Astrocyte of the spinal cord (primary cell): ENCODE measurements at places on chromosomes 11 and 22.

DNA sequence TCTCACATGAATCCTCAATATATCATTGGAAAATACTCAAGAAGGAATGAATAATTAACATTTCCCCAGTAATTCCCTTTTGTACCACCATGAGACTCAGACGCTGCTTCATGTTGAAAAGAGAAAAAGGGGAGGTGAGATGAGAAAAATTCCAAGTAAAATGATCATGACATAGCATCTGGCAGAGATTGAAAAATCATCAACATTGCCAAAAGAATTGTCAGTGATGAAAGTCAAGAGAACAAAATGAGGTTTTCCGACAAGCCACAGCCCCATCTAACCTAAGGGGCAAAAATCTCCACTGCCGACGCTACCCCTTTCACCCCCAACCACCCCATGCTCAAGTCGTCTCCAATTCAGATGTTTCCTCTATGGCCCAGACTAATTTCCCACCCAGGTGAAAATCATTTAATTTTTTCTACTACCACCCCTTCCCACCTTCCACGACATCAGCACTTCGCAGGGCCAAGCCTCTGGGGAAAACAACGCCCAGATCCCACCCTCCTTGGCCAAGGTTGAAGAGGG is 1.2 kb downstream of the RAB6A start:
- peak; percentile 45 for DNase-seq

DNA sequence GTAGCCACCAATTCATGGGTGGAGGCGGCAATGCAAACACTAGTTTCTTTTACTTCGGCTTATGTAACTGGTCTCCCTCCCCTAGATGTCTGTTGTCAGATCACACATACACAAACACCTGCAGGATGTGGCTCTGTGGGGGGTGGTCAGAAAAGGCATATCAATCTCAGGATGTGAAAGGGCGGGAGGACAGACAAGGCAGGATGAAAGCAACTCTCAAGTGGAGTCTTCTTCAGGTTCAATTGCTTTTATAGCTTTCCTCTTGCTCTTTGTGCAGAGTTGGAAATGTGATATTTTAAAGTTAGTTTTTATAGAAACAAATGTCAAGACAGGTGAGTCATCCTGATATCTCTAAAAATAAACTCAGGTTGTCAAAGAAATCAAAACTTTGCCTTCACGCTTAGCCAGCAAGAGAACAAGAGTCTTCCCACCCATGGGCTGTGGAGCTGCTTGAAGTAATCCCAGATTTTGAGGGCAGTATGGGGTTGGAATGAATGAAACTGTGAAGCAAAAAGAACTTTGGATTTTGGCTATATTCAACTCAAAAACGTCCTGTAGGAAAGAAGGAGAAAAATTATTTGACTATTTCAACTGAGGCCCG is 423.4 kb downstream of the GUCY1A2 start:
- no peak for DNase-seq

GRCh38 chr11:110475671-110476070 is 45.9 kb downstream of the FDX1 start:
- DNase-seq, result no peak

DNA sequence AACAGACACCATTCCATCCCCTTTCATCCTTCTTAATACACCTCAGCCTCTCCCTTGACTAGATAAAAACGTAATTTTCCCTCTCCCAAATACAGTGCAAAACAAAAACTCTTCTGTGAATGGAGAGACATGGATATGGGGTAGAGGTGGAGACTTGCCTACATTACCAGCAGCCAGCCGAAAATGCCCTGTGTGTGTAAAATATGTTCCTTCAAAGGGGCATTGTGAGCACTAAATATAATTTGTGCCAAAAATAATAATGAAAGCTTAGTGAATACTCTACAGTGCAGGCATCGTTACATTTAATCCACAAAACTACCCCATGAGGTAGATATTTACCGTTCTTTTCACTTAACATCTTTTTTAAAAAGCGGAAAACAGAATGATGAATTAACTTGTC is 1.0 kb upstream of the TRIM44 start:
- DNase-seq, result no peak

DNA sequence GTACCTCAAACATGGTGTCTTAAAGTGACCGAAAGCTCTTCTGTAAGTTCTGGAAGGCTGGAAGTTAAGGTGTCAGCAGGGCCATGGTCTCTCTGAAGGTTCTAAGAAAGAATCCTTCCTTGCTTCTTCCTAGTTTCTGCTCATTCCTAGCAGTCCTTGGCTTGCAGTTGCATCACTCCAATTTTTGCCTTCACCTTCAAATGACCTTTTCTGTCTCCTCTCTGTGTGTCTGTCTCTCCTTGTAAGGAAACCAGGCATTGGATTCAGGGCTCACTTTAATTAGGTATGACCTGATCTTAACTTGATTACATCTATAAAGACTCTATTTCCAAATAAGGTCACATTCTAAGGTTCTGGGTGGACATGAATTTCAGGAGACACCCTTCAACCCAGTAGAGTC is 8.7 kb downstream of the AASDHPPT start:
- no peak for DNase-seq

DNA sequence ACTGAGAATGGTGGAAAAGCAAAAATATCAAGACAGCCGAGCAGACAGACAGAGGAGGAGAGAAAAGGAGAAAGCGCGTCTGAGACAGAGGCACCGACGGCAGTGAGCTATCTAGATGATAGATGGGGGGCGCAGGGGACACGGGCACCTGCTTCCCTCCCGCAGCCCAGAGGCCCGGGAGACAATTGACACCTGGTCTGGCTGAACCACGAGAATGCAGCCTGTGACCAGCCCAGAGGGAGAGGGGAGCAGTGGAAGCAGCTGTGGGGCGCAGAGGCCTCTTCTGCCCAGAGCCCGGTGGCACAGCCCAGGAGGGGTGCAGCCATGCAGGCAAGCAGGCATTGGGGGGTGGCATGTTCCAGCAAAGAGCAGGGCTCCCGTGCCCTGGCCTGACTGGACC is 48.2 kb downstream of the ELFN2 start:
- no peak for DNase-seq

- no peak for DNase-seq
Measured at GRCh38 chr11:5556596-5557188, 8.4 kb upstream of the OR52H1 start.

DNA sequence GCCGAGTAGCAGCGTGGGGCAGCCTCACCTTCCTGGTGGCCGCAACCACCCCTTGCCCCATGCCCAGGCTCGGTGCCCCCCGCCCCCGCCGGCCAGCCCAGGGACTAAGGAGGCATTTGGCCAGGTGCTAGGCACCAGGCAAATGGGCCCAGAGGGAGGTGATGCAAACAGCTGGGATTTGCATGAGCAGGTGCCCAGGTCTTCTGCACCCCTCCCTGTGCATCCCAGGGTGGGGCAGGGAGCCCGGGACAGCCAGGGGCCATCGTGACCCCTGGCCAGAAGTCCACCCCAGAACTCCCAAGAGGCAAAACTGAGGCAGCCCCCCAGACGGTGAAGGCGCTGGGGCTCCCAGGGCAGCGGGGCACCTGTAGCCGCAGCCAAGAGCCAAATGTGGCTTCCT is 18.1 kb downstream of the TRPM5 start:
- no peak for DNase-seq

GRCh38 chr11:118623269-118623655 is 15.8 kb downstream of the PHLDB1 start:
- DNase-seq, result peak; percentile 28

GRCh38 chr11:114977651-114978050 is 299.3 kb downstream of the NXPE2 start:
- no peak for DNase-seq

- no peak for DNase-seq
Measured at GRCh38 chr11:61505640-61506155, 2.9 kb upstream of the LRRC10B start.

- DNase-seq, result no peak
Measured at GRCh38 chr11:6240781-6241180, 1.9 kb downstream of the CNGA4 start.

DNA sequence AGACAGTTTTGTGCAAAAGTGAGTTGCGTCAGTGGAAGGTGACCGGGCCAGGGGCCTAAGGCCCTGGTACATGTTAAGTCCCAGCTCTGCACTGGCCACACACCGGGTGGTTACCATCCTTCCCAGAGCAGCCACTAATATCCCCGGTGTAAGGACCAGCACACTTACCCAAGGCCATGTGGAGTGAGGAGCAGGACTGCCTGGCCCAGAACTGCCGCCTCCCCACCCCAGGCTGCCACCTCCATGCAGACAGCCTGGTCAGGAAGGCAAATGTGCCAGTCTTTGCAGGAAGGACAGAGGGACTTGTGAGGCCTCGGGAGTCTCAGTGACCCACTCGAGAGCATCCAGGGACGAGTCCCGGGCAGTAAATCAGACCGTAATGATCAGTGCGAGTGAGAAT is 102.9 kb downstream of the MORC2 start:
- DNase-seq, result no peak

GRCh38 chr11:108199446-108200321 is 22.8 kb downstream of the NPAT start:
- peak; percentile 56 for DNase-seq

- no peak for DNase-seq
Measured at GRCh38 chr22:43838571-43839307, 23.6 kb downstream of the SULT4A1 start.

DNA sequence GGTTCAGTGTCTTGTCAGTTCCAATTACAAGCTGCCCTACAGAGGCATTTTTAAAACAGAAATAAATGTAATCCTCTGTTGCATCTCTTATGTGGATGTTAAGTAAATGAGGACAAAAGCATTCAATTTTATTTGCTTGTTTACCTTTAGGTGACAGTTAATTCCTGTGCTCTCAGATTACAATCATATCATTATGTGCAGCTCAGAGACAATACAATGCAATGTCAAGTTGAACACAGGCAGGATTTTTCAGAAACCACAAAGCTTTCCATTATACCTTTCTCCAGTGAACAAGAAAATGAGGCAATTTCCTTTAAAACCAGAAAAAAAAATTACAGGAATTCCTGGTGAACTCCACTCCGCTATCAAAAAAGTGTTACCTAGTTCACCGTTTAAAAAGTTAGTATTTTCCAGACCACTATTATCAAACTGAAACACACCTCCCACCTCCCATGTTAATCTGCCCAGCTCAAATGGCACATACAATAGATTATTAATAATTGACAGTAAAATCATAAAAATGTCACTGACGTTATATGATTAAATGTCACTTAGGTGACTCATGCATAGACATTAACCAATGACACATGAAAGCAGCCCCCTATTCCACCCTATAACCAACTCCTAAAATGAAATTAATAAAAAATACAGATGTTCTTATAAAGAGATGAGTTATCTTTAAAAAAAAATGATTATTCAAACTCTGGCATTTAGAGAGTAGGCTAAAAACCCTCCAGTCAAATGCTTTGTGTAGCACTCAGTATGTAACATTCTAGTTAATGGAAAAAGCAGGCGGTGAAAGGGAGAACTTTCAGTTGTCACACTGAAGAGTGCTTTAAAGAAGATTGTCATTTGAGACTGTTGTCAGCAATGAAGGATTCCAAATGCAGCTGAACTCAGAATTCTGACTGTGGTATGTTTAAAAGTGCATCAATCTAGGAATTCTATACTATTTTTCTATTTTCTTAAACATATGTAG is 98.6 kb downstream of the MUC15 start:
- no peak for DNase-seq

GRCh38 chr11:47464483-47464882 is 15.5 kb upstream of the RAPSN start:
- DNase-seq, result peak; percentile 82

- DNase-seq, result no peak
Measured at GRCh38 chr11:7516475-7516874, 2.7 kb downstream of the PPFIBP2 start.

GRCh38 chr11:9681583-9682372 is 17.9 kb downstream of the SWAP70 start:
- DNase-seq, result no peak

DNA sequence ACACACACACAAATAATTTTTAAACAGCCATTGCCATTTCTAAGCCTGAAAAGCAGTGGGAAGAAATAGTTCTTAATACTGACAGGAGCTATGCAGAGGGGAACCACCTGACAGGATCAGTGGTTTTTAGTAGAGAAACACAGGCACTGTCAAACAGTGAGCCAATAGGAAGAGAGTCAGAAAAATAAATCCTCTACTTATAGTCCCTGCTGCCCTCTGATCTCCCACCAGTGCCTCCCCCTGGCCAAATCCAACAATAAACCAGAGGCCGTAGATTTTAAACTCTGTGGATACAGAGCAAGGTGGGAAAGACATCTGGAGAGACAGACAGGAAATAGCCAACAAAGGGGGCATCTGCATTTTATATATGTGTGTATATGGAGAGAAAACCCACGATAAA is 7.9 kb upstream of the OR56B4 start:
- no peak for DNase-seq

- DNase-seq, result no peak
Measured at GRCh38 chr11:67438158-67438902, 848 bp upstream of the PTPRCAP start.

- no peak for DNase-seq
Measured at GRCh38 chr22:43572710-43573109, 160.9 kb downstream of the MPPED1 start.

- no peak for DNase-seq
Measured at GRCh38 chr11:69554849-69555248, 73.4 kb downstream of the LINC01488 start.

DNA sequence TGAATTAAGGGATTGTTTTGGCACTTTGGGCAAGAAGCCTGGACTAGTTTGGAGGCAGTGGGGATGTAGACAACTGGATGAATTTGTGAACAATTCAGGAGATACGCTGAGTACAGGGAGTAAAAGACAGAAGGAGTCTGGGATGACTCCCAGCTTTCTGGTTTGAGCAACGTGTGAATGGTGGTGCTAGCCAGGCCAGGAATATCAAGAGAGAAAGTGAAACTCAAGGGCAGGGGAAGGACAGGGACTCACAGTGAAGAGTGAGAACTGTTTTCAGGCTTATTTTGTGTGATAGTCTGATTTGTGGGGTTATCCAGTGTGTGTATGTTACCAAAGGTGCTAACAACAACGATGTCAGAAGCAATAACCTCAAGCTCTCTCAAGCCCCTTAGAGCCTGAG is 15.9 kb downstream of the CHRM1 start:
- DNase-seq, result no peak

- peak; percentile 20 for DNase-seq
Measured at GRCh38 chr11:61820174-61820573, 3.4 kb upstream of the FADS1 start.

DNA sequence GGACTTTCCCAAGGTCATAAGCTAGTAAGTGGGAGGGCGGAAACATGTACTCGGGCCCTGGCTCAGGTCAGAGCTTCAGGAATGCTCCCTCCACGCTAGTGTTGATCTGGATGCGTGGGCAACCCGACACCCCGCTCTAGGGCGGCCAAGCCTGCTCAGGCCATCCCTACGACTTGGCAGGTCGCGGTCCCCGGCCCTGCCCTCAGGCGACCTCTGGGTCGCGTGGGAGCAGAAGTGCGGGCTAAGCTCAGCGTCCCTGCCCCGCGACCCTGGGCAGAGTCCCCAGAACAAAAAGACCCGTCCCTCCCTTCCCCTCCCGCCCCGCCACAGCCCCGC is 781 bp upstream of the TEF start:
- peak; percentile 73 for DNase-seq

GRCh38 chr11:74636630-74637184 is 44.3 kb downstream of the POLD3 start:
- DNase-seq, result peak; percentile 82

GRCh38 chr22:20034143-20034542 is 13.2 kb downstream of the TANGO2 start:
- DNase-seq, result no peak
